Activated CD8-positive, alpha-beta T cell treated with anti-CD3 and anti-CD28 coated beads, Interleukin-2, amount 10 ng/mL, durations not matched to agents 7 days and 5 days (primary cell): ENCODE measurements at places on chromosomes 6 and 20.

- no peak for DNase-seq
Observed at GRCh38 chr6:125884634-125885371, 71.8 kb upstream of the HINT3 start.

GRCh38 chr6:36247693-36248092 is 22.2 kb upstream of the PNPLA1 start:
- DNase-seq, result no peak

GRCh38 chr6:65819152-65819551 is 112.1 kb upstream of the EYS start:
- DNase-seq, result no peak

DNA sequence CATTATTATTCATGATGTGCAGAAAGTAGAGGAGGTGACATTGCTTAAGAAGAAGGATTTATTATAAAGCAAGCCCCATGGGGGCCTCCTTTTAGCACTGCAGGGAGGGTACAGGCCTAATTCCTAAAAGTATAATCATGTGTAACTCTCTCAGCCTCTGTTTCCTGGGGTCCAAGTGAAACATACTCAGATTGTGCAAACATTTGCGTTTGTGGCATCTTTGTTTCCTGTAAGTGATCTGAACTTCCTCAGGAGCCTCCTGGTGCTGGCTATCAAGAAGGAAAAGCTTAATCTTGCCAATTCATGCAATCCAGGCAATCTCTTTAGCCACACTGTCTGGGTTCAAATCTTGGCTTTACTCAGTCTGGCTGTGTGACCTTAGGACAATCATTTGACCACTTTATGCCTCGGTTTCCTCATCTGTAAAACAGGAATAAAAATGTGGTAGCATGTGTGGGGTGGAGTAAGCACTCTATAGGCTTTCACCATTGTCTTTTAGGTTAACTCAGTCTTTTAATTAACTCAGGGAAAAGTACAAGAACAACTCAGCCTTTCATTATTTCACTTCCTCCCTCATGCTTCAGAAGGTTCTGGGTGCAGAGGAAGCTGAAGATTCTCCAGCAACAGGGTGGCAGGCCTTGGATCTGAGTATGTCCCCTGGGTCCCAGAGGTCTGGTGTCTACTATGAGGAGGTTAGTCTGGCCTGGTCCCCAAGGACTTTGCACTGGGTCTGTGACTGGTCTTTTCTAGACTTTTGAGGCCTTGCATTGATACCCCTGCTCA is 831 bp upstream of the SIRPB2 start:
- no peak for DNase-seq

DNA sequence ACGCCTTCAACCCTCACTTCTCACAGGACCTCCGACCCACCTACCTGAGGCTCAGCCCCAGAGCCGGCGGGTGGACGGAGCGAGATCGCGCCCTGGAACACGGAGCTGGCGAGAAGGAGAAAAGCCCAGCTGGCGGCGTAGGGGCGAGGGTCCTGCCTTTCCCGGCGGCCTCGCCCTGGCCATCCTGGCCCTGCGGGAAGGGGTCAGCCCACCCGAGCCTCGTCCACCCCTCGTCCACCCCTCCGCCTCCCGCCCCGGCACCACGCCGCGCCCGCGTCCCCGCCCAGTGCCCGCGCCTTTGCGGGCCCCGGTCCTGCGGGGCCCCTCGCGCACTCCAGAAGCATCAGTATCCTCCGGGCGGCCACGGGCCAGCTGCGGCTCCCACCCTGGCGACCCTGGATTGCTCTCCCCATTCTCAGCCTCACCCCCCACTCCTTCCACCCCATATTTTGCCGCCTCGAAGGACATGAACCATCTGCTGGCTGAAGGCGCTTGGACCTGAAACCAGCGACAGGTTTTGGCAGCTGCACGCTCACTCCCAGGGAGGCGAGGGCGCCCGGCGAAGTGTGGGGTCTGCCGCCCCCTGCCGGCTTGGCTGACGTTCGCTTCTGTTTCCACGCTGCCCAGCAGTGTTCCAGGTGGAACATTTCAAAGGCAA is 65.1 kb downstream of the PLG start:
- peak; percentile 50 for DNase-seq

DNA sequence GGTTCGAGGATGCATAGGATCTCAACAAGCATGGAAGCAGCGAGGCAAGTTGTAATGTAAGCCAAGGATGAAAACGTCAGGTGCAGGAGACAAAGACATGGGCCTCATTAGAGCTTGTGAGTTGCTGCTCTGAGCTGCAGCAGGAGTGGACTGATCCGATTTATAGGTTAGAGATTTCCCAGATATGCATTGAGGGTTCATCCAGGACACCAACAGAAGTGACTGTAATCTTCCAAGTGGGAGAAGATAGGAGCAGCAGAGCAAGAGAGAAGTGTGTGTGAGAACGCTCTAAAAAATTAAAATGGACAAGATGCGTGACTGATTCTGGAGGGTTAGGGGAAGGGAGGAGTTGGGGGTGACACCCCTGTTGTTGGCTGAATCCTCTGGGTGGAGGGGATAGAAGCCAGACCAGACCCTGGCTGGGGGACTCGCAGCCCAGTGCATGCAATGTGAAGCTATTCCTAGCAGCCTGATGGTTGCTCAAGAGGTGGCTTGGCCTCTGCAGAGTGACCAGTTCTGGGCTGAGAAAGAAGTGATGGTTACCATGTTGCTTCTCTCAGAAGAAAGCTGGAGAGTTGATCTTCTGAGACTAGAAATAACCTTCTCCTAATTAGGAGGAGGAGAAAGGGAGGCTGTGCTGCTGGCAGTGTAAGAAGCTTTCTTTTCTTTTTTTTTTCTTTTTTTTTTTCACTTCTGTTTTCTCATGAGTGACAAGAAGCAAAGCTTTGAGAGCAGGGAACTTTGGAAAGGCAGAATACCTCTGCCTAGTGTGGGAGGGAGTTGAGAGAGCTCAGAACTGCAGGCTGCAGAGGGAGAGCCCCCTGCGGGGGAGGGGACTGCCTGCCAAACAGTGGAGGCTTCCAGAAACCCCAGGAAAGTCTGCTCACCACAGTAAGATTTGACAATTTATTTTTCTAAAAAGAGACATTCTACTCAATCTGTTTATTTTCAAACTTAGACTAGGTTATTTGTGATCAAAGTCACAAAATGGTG is 116.9 kb downstream of the SLX4IP start:
- no peak for DNase-seq

DNA sequence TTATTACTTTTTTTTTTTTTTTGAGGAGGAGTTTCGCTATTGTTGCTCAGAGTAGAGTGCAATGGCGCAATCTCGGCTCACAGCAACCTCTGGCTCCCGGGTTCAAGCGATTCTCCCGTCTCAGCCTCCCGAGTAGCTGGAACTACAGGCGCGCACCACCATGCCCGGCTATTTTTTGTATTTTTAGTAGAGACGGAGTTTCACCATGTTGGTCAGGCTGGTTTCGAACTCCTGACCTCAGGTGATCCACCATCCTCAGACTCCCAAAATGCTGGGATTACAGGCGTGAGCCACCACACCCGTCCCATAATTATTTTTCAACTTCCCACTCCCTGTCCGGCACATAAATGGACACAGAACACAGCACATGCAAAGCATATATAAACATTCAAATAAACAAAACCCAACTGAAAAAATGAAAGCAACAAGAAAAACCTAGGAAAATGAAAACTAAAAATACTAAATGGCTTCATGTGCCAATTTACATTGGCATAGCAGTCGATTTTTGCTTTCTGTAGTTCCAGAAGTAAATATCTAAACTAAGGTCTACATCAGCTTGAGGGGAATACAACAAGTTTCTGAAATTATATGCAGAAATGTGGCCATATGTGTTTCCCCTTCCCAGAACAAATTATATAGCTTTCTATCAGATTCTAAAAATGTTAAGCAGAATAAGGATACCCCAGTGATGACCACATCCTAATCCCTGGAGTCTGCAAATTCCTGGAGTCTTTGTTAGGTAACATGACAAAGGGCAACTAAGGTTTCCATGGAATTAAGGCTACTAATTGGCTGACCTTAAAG is 113.9 kb downstream of the HFE start:
- peak; percentile 19 for DNase-seq

GRCh38 chr6:11584244-11584643 is 46.7 kb downstream of the TMEM170B start:
- no peak for DNase-seq

- no peak for DNase-seq
Observed at GRCh38 chr20:62688855-62689460, 19.7 kb upstream of the NTSR1 start.

- DNase-seq, result no peak
Observed at GRCh38 chr6:81696524-81696923, 56.0 kb downstream of the TENT5A start.

DNA sequence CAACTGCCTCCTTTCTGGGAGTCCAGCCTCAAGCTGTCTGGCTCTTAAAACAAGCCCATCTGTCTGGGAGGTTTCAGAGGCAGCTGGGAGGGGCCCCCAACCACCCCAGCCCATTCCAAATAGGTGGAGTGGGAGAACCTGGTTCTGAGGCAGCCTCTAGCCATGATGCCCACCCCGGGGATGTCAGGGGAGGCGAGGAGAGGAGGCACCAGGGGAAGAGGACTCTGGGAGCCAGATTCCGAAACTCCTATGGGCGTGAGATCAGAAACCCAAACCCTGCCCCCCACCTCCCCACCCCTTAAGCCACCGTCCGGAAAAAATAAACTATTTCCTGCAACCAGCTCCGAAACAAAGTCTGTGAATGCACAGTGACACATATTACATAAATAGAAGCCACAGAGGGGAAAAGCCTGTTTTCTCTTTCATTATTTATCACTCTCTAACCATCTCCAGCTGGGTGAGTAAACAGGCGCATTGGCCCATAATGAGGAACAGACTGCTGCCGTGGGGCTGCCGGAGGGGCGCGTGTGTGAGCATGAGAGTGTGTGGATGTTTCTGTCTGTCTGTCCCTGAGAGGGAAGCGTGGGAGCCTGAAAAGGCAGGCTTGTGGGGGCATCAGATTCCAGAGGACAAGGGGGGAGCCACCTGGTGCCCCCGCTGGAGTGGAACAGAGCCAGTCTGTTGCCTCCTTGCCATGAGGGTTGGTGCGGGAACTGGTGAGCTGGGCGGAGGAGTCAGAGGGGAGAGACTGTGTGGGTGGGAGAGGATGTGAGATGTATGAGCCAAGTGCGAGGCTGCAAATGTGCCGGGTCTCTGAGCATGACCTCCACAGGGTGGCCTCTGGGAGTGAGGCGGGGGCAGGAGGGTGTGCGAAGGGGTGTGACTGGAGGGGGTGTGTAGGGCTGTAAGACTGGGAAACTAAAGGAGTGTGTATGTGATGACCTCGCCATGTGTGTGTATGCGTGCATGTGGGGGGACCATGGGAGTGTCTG is 14.3 kb upstream of the FOXP4 start:
- peak; percentile 64 for DNase-seq

DNA sequence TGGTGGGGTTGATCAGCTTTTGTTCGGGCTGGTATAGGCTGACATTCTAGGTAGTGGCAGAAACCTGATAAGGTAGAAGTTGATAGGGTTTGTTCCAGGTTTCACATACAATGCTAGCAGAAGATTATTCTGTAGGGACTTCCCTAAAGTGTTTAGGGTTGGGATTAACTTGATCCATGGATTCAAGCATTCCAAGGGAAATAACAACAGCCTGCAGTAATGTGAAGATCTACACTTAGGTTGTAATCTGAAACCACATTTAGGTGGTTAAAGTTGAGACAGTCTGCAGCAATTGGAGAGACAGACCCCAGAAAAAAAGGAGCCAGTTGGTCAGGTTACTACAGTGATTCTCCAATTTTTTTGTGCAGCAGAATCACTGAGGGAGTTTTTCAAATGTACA is 56.1 kb downstream of the GJA1 start:
- no peak for DNase-seq

GRCh38 chr6:89492025-89492640 is 59.2 kb downstream of the ANKRD6 start:
- DNase-seq, result no peak

- no peak for DNase-seq
Observed at GRCh38 chr20:24018796-24019195, 30.2 kb upstream of the GGTLC1 start.
